ENCODE measurements at places on chromosomes 4 and X.
A peak's percentile ranks its signal among the peaks of the same experiment; 100 is the strongest.

DNA sequence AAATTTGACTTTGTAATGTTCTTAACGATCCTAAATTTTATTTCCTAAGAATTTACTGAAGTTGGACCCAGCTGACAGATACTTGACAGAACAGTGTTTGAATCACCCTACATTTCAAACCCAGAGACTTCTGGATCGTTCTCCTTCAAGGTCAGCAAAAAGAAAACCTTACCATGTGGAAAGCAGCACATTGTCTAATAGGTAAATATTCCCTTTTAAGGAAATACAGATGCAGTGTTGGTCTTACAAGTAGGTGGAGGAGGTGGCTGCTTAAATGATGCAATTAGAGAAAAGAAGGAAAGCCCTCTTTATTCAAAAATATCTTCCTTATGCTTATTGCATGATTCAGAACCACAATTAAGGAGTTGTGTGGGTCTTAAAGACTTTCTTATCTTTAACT is 73.5 kb downstream of the RS1 start:
- DNase-seq, result no peak

DNA sequence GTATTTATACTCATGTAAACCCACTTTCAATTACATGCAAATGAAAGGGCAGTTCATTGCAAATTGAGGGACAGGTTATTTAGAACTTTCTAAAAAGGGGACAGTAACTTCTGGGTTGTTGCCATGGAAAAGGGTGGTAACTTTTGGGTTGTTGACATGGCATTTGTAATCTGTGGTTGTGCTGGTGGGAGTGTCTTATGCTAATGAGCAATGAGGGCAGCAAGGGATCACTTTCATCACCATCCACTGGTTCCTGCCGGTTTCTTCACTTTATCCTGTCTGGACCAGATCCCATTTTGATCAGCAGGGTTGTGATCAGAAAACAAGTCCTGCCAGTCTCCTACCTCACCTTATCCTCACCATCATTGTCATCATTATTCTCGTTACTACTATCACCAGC is 32.0 kb downstream of the EVC start:
- no peak for DNase-seq

DNA sequence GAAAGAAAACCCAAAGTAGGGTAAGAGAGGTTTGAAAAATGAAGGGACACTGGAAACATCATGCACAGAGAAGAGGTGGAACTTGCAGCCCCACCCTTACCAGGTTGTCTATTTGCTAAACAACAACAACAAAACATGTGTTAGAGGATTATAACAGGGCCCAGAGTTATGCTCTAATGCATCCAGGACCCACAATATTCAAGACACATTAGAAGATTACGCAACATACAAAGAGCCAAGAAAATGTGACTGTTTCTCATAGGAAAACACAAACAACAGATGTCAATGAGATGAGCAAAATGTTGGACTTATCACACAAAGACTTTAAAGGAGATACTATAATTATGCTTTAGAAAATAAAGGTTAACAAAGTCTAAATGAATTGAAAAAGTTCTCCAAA is 128.5 kb downstream of the LRBA start:
- no peak for DNase-seq

DNA sequence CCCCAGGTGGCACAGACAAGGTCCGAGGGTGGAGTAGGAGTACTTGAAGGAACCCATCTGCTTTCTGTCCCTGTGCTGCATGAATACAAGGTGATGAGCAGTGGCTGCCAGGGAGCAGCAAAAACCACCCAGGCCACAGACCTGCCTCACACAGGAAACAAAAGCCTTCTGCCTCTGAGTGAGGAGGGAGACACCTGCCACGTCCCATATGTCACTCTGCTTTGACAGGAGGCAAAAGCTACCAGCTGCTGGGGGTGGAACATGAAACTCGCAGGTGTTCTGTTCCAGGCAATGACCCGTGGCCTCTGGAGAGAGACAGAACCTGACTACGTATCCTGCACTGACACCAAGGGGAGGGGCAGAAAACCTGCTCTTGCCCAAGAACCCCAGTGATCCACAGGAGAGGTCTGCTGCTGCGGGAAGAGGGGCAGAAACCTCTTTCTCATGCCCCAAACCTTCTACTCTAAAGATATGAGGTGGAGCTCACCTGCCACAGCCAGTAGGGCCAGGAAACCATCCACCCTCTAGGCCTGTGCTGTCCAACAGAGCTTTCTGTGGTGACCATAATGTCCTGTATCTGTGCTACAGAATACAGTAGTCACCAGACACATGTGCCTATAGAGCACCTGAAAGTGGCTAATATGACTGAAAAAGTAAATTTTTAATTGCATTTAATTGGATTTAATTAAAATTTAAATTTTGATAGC is 172.9 kb downstream of the PRDM5 start:
- DNase-seq, result no peak

- DNase-seq, result no peak
Measured at GRCh38 chr4:38323141-38323641, 340.8 kb upstream of the KLF3 start.

DNA sequence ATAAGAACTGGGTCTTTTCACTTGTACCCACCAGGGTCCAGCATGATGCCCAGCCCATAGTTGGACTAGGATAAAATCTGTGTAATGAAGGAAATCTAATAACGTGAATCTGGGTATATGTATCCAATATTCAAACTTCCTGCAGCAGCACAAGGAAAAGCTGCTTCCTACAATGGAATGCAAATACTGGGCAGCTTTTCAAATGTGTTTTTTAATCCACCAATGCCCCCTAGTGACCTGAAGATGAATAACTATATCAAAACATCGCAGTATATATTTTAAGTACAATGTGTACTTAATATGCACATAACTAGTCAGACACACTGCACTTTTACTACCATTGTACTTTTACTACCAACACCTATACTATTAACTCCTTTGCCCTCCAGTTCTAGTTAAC is 5.3 kb downstream of the APOO start:
- DNase-seq, result peak; percentile 7

- DNase-seq, result no peak
Measured at GRCh38 chrX:126376465-126376864, 176.1 kb downstream of the DCAF12L1 start.

GRCh38 chrX:77450996-77451395 is 3.8 kb downstream of the FGF16 start:
- DNase-seq, result no peak

DNA sequence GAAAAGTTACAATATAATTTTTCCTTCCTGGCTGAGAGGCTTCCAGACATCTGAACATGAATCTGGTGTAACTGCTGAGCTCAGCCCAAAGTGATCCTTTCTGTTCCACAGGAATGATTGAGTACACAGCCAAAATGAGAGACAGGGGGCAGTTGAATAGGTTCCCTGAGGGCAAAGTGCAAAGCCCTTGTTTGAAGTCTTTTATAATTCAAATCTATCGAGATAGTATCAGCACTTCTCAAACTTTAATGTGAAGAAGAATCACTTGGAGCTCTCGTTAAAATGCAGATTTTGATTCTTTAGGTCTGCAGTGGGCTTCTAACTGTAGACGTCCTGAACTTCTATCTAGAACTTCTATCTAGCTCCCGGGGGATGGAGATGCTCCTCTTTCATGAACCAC is 54.4 kb upstream of the BMP2K start:
- DNase-seq, result no peak

GRCh38 chrX:10622197-10622596 is 1.8 kb upstream of the MID1 start:
- no peak for DNase-seq

DNA sequence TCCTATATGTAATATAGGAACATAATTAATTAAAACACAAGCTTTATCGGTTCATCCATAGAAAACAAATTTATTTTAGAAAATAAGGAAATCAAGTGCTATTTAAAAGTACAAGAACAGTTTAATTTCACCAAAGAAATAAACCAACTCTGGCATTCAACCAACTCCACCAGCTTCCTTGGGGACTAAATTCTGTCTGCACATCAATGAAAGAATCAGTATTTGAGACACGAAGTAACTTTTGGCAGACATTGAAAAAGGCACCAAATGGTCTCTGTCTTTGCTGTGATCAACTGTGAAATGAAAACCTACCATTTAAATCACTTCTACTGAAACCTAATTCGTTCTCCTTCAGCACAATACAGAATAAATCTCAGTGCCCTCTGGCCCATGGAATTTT is 719.7 kb upstream of the GRIA3 start:
- no peak for DNase-seq

DNA sequence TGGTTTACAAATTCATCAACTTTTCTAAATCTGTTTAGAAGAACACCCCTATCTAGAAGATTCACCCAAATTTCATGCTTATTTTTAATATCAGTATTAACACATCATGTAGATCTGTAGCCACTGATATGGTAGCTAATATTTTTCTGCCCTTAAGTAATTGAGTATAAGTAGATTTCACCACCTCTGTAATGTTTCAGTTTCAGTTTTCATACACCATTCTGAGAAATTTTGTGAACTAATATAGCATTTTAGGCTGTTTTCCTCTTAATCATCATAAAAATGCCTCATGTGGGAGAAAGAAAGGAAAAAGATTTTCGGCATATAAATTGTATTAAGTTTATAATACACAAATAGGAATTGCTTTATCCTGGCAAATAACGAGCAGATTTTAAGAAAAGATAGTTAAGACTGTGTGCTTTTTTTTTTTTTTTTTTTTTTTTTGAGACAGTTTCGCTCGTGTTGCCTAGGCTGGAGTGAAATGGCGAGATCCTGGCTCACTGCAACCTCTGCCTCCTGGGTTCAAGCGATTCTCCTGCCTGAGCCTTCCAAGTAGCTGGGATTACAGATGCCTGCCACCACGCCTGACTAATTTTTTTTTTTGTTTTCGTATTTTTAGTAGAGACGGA is 21.4 kb upstream of the RBPJ start:
- DNase-seq, result no peak

All from NCI-H1694 (cell line).